ENCODE measurements at places on chromosomes 16 and 17. TPM values are rescaled to one million over a fixed set of nuclear protein-coding genes. Genes with fewer than 3 reads are reported as not detected.

GRCh38 chr17:36867716-36868341 lies 69.4 kb upstream of the LHX1 start:
- no peak for DNase-seq

DNA sequence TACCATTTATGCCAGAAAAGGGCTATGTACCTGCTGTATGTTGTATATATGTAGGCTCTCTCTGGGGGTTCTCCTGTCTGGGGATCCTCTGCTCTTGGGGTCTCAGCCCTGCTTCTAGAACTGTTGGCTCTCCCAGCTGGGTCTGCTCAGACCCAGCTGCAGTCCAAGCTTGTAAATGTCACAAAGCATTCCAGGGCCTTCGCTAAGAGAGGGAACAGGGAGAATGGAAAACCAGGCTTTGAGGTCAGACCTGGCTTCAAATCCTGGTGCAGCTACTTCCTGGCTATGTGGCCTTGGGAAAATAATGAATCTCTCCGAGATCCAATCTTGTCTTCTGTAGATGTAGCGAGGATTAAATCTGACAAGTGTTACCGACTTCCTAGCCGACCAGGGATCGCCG lies 44.0 kb downstream of the NLRP1 start:
- no peak for DNase-seq

DNA sequence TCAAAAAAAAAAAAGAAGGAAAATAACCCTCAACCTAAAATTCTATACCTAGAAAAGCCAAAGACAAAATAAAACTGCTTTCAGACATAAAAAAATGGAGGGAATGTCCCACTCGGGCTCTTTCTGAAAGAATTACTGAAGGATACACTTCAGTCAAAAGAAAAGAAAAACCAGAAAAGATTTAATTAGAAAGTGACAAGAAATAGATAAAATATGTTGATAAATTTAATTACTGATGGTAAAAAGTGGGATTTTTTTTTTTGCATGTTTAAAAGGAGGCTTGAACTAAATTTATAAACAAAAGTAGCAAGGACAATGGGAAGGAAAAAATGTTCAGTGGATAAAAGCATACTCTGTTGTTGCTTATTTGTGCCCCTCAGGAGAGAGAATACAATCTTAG lies 89.1 kb downstream of the OR1D5 start:
- no peak for DNase-seq

DNA sequence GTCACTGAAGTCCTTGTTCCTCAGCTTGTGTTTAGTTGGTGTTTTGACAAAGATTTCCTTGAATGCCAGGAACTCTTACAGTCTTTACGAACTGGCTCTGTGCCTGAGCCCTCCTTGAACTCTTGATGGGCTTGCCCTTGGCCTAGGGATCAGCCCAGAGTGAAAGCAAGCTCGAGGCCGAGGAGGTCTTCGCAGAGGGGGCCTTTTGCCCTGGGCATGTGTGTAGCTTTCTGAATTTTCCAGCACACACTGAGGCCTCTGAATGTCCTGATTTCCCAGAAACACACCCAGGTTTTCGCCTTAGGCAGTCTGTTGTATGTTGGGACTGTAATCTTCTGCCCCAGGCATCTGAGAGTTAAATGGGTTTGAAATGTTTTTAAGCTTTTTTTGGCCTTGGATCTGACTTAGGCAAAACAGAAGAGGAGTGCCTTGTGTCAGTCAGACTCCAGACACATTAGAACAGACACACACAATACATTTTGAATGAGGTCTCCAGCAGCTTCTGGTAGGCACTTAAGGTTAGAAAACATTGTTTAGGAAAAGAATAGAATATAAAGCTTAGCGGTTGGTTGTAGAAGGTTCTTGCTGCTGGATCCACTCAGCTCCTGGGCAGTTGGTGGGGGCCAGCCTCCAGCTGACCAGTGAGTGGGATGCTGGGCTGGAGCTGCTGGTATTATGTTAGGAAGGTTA lies 17.1 kb downstream of the FOXK2 start:
- no peak for DNase-seq

- DNase-seq = no peak
Observed at GRCh38 chr16:87267566-87267965, 49.6 kb downstream of the C16orf95 start.

GRCh38 chr16:64532117-64532516 lies 589.7 kb downstream of the CDH11 start:
- no peak for DNase-seq

- no peak for DNase-seq
Observed at GRCh38 chr17:56548661-56549060, 44.8 kb upstream of the NOG start.

GRCh38 chr17:43665084-43665936 lies 3.6 kb upstream of the MEOX1 start:
- DNase-seq = no peak

- no peak for DNase-seq
Observed at GRCh38 chr17:79945591-79946255, 89.9 kb downstream of the TBC1D16 start.

DNA sequence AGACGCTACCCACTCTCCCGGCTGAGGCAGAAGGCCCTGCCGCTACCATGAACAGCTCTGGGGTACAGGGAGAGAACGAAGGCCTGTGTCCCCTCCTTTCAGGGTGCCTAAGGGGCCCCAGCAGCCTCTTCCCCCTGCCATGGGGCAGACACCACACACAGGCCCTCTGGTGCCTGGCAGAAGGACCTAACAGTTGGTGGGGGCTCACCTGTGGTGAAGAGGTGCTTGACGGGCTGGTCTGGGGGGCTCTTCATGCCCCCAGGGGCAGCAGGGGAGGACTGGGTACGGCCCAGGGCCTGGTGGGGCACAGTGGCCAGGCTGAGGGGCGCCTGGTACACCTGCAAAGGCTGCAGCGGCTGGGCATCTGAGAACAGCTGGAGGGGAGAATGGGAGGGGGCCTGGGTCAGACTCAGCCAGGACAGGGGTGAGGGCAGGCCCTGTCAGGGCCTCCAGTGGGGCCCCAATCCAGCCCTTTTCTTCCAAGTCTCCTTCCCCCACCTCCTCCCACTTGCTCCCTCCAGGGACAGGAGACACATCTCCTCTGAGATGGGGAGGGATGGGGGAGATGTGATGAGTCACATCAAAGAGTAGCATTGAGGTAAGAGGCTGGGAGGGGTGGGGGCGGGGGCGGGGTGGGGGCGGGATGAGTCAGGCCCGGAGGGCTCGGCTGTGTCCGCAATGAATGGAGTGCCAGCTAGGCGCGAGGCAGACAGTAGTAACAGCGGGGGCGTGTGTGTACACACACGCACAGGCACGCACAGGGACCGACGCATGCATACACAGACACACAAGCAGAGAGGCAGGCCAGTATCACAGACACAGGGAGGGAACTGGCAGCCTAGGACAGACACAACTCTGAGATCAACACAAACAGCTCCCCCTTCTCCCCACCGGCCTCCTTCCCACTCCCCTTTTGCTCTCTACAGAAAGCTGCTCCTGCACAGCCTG lies 16.1 kb downstream of the G6PC3 start:
- no peak for DNase-seq

- DNase-seq = no peak
Observed at GRCh38 chr16:11587643-11588247, 1.0 kb upstream of the LITAF start.

DNA sequence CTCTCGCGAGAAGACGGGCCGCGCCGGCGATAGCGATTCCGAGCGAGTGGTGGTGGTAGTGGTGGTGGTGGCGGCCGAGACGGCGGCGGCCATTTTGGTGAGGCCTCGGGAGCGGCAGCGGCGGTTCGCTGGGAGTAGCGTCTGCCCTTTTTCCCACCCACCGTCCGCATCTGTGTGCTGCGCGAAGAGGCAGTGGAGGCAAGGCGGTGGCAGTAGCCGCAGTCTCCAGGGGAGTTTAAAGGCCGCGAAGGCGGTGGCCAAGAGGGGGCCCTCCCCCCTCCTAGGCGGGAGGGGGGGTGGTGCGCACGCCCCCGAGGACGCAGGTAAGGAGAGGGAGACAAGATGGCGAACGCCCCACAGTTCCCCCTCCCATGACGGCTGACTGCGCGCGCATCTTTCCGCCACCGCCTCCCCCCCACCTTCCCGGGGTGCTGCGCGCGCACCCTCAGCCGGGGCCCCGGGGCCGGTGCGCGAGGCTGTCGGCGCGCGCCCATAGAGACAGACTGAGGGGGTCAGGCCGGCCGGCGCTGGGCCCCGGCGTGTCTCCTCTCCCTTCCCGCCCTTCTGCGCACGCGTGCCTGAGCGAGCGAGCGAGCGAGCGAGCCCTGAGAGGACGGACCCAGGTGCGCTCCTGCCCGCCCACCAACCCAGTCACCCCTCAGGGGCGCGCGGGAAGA lies 694 bp upstream of the SRCAP start:
- DNase-seq = peak; percentile 97

DNA sequence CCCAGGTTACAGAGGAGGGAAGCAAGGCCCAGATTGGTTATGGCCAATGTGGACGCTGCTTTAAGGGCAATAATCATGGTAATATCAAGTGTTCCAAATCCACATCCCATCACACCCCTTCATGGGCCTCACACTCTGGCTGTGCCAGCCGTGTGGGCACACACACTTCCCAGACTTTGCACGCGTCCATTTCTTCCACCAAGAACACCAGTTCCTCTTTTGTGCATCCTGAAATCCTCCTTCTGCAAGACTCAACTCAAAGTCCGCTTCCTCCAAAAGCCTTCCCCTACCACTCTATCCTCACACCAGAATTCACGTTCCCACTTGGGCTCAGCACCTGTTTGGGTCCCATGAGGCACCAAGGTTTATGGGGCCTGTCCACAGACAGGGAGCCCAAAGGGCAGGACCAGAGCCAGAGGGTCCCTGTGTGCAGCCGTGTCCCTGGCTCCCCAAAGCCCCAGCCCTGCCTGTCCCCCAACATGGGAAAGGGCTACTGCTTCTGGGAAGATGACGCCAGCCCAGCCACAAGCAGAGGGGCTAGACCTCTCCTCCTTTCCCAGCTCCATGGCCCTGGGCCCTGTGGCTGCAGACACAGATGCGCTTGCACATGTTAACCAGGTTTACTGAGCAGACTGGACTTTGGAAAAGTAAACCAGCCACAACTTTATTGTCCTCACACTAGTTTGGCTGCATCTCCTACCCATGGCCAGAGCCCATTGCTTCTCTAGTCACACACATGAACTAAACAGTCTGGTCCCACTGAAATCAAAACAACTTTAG lies 20.3 kb downstream of the SPNS3 start:
- no peak for DNase-seq

DNA sequence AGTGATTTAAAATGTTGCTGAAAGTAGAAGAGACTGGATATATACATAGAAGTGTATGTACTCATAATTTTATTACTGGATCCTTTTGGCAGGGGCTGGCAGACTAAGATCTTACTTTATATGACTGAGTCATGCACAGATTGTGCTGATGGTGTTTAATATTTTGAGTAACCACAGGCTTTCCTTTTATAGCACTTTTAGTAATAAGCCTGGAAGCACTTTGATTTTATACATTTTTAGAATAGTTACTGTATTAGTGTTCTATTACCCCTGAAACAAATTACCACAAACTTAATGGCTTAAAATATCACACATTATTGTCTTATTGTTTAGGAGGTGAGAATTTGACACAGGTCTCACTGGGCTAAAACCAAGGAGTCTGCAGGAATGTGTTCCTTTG lies 113.4 kb upstream of the CDH8 start:
- no peak for DNase-seq

GRCh38 chr17:11637796-11638195 lies 39.5 kb downstream of the DNAH9 start:
- no peak for DNase-seq

DNA sequence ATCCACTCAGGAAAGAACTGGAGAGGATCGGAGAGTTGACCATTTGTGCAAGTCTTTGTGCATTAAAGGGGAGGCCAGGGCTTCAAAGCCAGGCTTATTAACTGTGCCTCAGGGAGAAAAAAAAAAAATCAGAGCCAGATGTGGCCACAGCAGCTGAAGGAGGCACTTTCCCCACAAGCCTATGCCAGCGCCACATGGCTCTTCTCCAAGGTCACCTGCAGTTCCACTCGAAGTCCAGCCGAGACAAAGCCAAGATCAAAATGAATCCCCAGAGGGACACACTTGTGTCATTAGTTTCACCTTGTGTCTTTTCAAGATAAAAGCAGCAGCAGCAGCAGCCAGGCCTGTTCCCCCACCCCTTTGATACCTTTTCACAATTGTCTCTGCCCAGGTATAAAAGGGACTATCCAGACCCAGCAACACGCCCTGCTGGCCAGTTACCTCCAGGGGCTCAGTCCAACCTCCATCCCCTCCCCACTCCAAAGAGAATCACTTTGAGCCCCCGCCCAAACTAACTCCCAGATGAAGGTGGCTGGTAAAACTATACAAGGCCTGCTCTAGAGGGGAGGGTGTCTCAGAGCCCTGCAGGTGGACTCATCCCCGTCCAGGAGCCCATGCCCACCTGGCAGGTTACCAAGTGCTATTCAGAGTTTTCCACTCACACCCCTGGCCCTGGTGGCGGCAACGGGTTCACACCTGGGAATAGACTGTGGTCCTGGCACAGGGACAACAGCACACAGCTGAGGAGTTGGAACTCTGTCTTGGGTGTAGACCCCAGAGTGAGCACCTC lies 29.2 kb downstream of the AXIN2 start:
- no peak for DNase-seq

DNA sequence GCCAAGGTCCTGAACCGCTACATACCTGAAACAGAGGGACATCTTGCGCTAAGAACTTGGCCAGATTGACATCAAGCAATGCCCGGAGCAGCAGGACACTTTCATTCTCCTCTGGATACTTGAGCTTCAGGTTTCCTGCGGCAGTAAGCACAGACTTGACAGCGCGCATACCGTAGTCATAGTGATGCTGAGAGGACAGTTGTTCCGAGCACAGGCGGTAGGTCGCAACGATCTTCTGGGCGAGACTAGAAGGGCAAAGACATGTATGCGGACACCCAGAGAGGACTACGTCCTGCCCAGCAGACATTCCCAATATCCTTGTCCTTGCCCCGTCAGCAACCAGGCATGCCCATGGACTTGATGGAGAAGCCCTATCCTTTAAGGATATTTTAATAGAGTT lies 112.9 kb downstream of the DNAH3 start:
- DNase-seq = no peak

DNA sequence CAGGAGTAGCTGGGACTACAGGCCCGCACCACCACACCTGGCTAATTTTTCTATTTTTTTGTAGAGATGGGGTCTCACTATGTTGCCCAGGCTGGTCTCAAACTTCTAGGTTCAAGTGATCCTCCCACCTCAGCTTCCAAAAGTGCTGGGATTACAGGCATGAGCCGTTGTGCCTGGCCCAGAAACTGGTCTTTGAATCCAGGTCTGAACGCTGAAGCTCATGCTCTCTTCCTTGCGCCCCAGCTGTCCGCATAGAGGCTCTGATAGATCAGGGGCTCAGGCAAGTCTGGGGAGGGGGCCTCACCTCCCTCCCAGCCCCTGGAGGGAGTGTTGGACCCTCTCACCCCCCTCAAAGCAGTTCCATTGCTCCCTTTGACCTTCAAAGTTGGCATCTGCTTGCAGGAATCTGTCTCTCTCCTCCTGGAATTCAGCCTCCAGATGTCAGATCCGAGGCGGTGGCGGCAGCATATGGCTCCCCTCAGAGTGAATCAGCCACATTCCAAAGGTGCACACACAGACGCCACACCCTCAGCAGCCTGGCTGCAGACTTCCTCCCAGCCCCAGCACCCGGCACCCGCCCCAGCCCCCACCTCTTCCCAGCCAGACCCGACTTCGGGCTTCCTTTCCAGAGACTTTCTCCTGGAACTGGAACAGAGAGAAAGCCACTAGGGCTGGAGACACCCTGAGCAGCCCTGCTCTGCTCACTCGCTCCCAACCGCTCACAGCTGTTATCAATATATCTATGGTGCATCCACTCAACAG lies 16.9 kb upstream of the GLIS2 start:
- peak; percentile 66 for DNase-seq

ANKRD40CL gene
- not detected for total RNA-seq

KIF18B gene
- total RNA-seq = 59.4 TPM

CCDC200 gene
- not detected for total RNA-seq

TIMP2 gene
- total RNA-seq = 43.3 TPM

CNGB1 gene
- not detected for total RNA-seq

SMTNL2 gene
- total RNA-seq = 4.5 TPM
